ENCODE measurements at places on chromosomes 12 and 14. TPM values are rescaled to one million over a fixed set of nuclear protein-coding genes. Genes with fewer than 3 reads are reported as not detected.
A peak's percentile ranks its signal among the peaks of the same experiment; 100 is the strongest.

ATXN7L3B gene
- 31.6 TPM for total RNA-seq

DNA sequence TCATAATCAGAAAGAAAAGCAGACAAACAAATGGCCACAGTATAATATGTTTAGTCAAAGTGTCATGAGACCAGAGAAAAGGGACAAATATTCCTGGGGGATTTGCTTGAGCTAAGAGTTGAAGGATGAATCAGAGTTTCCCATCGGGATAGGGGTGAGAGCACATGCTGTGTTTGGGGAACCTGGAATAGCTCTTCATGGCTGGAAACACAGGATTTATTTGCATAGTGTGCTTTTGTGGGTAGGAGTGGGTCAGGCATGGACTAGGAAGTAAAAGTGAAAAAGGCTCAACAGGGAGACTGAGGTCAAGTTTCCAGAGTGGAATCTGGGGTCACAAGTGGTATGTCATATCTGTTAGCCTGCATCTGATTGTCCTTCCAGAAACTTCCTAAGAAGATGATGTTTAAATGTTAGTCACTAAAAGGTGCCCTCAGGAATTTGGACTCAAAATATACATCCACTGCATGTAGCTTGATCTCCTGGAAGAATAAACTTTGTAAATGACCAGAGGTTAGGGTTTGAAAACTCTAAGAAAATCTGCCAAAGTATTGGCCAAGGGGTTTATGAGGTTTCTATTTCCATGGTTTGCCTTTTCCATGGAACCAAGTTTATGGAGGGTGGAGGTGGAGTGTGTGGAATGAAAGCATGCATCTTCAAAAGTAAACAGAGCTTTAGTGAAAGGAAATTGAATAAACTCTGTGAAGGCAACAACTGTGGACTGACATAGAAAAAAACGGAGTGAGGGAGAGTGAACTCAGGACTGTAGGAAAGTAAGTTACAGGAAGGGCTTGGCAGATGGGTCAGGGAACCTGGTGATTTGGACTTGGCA is 344.6 kb downstream of the C12orf75 start:
- no peak for DNase-seq

TBX5 gene
- not detected for total RNA-seq

DNA sequence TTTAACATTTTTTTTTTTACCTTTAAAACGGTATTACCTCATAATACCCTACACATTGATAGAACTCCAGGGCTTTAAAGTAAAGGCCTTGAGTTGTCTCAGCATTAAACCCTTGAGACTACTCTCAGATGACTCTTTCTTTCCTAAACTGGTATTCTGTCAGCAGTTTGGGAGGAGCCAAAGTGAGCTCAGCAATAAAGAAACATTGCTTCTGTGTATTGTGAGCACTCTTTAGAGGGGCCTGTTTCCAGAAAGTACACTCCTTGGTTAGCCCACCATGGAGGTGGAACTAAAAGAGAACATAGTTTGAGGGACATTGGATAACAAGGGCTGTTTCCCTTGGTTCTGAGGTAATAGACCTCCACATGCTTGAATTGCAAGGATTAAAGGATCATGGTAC is 20.4 kb downstream of the MAP3K12 start:
- no peak for DNase-seq

GRCh38 chr12:92828565-92828964 is 100.5 kb downstream of the EEA1 start:
- DNase-seq = no peak

DNA sequence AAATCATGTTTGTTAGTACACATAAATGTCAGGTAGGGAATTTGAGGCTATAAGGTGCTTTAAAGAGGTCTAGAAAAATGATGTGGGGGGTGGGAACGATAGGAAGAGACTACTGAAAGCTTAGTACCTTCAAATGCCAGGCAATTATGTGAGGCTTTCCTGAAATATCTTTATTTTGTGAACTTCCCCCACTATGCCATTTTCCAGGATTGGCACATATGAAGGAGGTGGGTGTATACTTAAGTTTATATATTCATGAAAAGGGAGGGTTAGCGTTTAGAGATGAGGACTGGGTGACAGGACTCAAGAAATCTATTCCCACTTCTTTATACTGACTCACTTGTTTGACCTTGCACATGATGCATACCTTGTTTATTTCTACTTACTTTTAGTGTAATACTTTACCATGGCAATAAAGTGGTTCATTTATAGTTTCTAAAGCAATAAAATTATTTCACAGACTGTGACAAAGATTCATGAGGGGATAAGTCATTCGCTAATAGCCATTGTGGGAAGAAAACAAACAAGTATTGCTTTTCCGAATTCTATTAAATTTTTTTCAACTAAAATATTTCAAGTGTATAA is 77.1 kb downstream of the PLEKHA5 start:
- DNase-seq = no peak

KLRF1 gene
- not detected for total RNA-seq

GRCh38 chr14:77000340-77001270 is 27.9 kb downstream of the IRF2BPL start:
- DNase-seq = no peak

GRCh38 chr14:81453166-81453766 is 53.1 kb upstream of the STON2 start:
- peak; percentile 25 for DNase-seq

- no peak for DNase-seq
Observed at GRCh38 chr14:86654558-86655184, 1124.7 kb downstream of the FLRT2 start.

GRCh38 chr14:40981247-40981646 is 625.4 kb upstream of the LRFN5 start:
- no peak for DNase-seq

- DNase-seq = no peak
Observed at GRCh38 chr12:110649341-110649847, 35.5 kb downstream of the TCTN1 start.

SLCO1B1 gene
- 0.50 TPM for total RNA-seq

GRCh38 chr12:94740601-94741362 is 90.4 kb upstream of the TMCC3 start:
- DNase-seq = no peak

DNA sequence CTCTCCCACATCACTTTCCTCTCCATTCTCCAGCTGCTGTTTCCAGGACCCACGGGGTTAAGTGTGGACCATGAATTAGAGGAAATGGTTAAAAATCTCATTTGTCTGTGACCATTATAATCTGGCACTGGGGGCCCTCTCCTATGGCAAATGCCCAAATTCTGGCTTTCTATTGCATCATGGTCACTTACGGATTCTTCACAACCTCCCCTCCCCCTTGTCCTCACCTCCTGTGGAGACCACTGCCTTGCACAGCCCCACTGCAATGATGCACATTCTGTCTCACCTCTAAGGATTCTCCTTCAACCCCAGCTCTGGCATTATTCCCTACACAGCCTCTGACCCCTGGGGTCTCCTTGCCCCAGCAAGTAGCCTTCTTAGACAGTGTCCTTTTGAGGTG is 18.9 kb downstream of the BCAT1 start:
- DNase-seq = no peak

DNA sequence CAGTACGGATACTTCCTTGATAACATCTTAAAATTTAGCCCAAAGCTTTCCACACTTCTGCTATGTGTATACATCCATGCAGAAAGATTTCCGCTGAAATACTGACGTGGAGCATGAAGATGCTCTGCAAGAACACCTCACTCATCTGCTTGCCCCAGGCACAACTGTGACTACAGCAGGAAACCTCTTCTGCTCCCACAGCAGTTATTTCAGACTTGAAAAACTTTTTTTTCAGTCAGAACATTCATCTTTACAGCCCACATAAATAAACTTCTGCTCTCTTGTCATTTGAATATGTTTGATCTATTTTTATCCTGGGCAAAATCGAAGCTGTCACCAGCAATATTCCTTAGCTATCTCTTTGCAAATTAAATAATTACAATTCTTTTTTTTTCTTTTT is 6.8 kb upstream of the LRIG3 start:
- no peak for DNase-seq

- DNase-seq = no peak
Observed at GRCh38 chr12:39272871-39273655, 169.9 kb downstream of the KIF21A start.

GLIPR1L1 gene
- not detected for total RNA-seq

GRCh38 chr12:107159384-107159900 is 66.1 kb upstream of the CRY1 start:
- DNase-seq = no peak

DNA sequence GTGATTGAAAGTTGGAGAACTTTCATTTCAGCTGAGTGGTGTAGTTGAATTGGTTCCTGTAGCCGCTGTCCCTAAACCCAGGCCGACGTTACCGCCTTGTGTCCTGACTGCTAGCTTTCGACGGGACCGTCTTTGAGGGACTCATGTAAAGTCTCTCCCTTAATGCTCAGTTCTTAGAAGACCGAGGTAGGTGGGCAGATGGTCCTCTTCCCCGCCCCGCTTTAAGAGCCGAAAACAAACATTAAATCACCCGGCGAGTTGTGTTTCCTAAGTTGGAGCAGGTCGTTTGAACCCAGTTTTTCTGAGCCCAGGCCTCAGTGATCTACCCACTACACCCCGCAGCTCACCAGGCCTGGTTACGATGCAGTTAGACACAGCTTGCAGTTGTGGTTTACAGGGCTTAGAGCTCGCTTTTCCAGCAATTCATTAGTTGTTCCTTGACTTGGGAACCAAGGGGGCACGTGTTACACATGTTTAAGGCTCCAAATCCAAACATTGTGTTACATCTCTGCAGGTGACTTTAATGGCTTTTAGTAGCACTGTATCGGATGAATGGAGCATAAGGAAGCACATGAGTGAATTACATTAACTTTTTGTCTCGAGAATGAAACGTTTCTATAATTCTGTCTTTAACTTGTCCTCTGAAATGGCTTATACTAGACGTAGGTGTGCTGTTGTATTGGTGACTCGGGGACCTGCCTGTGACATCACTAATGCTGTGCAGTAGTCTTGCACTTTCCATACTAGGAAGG is 790 bp downstream of the NEDD1 start:
- DNase-seq = no peak

DNA sequence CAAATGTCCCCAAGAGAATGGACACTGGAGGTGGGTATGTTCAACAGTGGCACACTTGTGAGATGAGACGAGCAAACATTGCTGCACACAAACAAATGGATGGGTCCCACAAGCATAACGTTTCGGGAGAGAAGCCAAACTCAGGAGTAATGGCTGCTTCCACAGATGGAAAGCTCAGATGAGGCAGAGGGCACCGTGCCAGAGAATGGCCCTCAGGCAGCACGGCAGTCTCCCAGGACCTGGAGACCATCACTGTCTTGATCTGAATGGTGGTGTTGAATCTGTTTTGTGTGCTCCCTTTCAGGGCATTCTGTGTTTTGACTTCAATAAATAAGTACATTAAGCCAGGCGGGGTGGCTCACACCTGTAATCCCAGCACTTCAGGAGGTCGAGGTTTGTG is 8.5 kb upstream of the CDCA4 start:
- DNase-seq = no peak

GRCh38 chr12:26246483-26247164 is 51.3 kb downstream of the SSPN start:
- peak; percentile 95 for DNase-seq

L3HYPDH gene
- 96.3 TPM for total RNA-seq
